ENCODE measurements at places on chromosomes 7 and 10.
A peak's percentile ranks its signal among the peaks of the same experiment; 100 is the strongest.

DNA sequence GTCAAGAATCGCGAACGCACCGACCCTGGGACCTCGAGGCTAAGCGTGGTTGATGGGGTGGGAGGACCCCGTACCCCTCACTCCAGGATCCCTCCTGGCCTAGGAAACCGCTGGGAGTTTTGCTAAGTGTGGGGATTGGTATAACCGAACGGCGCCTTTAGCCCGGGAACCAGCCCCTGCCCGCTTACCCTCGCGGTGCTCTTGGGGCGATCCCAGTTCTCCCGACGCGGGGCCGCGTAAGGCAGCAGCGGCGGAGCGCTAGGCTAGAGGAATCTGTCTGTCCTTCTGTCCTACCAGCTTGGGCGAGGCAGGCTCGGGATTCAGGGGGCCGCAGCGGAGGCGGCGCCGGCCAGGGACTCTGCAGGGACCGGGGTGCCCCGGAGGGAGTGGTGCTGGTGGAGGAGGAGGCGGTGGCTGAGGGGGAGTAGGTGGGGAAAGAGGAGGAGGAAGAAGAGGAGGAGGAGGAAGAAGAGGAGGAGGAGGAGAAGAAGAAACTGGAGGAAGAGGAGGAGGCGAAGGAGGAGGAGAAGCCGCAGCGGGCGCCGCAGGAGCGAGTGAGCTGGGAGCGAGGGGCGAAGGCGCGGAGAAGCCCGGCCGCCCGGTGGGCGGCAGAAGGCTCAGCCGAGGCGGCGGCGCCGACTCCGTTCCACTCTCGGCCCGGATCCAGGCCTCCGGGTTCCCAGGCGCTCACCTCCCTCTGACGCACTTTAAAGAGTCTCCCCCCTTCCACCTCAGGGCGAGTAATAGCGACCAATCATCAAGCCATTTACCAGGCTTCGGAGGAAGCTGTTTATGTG lies 439 bp upstream of the EMX2 start:
- H3K4me3 ChIP-seq = peak overlapping the region; percentile 63
- peaks cover 89% of the 10 kb centered on the region for H3K27me3 ChIP-seq
- H3K4me1 ChIP-seq = peaks cover 16% of the 10 kb centered on the region
- peak overlapping the region; percentile 80 for H3K27ac ChIP-seq

DNA sequence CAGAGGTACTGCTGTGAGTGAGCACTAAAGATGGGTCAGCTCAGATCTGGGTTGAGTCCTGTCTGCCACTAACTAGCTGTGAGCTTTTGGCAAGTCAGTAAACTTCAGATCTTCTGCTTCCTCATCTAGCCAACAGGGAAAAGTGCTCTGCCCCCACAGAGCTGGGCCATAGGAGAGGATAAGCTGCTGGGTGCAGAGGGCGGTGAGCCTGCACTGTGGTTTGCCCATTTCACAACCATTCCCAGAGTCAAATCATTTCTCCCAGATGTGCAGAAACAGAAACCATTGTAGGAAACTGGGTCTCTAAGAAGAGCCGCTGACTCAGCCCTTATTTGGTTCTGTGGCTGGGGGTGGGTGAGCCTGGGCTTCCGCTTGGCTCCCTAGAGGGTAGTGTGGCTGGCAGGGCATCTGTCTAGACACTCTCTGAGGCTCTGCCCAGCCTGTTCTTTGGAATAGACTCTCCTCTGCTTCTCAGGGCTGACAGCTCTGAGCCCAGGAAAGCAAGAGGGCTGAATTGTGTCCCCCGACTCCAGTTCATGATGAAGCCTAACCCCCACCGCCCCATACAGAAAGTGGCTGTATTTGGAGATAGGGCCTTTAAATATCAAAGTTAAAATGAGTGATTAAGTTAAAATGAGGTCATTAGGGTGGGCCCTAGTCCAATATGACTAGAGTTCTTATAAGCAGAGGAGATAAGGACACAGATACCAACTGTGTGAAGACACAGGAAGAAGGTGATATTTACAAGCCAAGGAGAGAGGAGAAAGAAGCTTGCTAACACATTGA lies 29.5 kb upstream of the ARHGAP22 start:
- H3K36me3 ChIP-seq = no peaks in the 10 kb centered on the region
- DNase-seq = no peak
- H3K4me1 ChIP-seq = no peaks in the 10 kb centered on the region
- no peak overlapping the region for H3K27ac ChIP-seq
- H3K4me3 ChIP-seq = no peak overlapping the region

DNA sequence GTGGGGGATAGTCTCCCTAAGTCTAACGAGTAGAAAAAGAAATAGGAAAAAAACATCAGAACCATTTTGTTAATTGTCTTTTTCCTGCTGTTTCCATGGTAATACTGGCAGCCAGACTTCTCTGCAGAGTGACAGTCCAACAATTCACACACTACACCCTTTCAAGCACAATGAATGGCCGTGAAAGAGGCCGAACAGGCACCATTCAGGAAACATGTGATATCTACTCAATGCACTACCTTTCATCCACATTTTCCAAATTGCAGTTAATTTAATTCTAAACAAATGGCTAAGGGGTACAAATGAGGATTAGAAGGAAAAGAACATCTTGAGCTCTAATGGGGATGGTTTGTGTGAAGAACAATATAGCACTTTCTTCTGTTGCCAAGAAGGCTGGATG lies 358.5 kb upstream of the ANKRD30A start:
- DNase-seq = no peak
- H3K4me3 ChIP-seq = no peak overlapping the region
- H3K36me3 ChIP-seq = no peaks in the 10 kb centered on the region

DNA sequence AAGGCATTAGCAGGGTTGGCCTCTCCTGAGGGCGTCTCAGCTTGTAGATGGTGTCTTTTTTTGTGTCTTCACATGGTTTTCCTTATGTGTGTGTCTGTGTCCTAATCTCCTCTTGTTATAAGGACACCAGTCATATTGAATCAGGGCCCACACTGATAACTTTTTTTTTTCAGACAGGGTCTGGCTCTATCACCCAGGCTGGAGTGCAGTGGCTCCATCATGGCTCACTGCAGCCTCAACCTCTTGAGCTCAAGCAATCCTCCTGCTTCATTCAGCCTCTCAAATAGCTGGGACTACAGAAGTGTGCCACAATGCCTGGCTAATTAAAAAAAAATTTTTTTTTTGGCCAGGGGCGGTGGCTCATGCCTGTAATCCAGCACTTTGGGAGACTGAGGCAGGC lies 41.3 kb upstream of the KMT2C start:
- no peak overlapping the region for H3K4me3 ChIP-seq
- no peaks in the 10 kb centered on the region for H3K36me3 ChIP-seq
- no peak overlapping the region for H3K27ac ChIP-seq
- no peaks in the 10 kb centered on the region for H3K27me3 ChIP-seq
- peaks cover 4% of the 10 kb centered on the region for H3K4me1 ChIP-seq

GRCh38 chr10:130484468-130485180 lies 348.4 kb downstream of the GLRX3 start:
- peaks cover 16% of the 10 kb centered on the region for H3K4me1 ChIP-seq
- H3K27ac ChIP-seq = no peak overlapping the region
- H3K27me3 ChIP-seq = peaks cover 5% of the 10 kb centered on the region
- H3K36me3 ChIP-seq = no peaks in the 10 kb centered on the region
- no peak for DNase-seq
- H3K4me3 ChIP-seq = no peak overlapping the region

DNA sequence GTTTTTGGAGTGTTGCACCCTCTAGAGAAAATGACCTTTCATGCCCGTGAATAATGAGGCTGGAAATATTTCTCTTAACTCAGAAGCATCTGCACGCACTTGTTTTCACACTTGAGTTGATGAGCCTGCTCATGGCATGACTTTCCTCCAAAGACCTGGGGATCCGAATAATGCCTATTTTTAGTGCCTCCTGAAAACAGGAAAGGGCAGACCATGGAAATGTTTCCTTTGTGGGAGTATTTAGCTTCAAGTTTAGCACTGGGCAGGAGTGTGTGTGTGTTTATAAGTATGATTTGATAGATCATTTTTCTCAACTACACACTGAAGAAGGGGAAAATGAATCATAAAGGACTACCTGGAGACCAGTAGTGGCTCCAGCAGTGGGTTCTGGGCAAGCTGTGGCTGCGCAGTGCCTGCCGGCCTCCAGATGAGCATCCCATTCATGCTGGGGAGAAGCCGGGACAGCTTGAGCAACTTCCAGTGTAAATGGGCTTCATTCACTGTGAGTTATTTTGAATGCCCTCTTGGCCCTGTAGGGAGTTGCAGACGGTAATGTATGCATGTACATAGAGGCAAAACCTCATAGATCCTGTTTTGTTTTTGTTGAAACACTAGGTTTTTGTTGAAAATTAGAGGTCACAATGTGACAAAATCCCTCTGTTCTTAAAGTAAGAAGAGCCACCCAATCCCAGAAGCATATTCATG lies 117.8 kb upstream of the INSYN2A start:
- H3K36me3 ChIP-seq = no peaks in the 10 kb centered on the region
- peaks cover 4% of the 10 kb centered on the region for H3K4me1 ChIP-seq
